ENCODE measurements at places on chromosomes 5 and 9. TPM values are rescaled to one million over a fixed set of nuclear protein-coding genes. Genes with fewer than 3 reads are reported as not detected.

Gene OBP2B
- total RNA-seq, result not detected

Gene NXNL2
- total RNA-seq, result 0.91 TPM

Gene KIF27
- 8.8 TPM for total RNA-seq

Gene OR1Q1
- not detected for total RNA-seq

Gene PCDHA7
- total RNA-seq, result 0.52 TPM

Gene ACOT12
- total RNA-seq, result not detected

Gene TAF1L
- total RNA-seq, result 0.03 TPM

Gene ITK
- 3.3 TPM for total RNA-seq

DNA sequence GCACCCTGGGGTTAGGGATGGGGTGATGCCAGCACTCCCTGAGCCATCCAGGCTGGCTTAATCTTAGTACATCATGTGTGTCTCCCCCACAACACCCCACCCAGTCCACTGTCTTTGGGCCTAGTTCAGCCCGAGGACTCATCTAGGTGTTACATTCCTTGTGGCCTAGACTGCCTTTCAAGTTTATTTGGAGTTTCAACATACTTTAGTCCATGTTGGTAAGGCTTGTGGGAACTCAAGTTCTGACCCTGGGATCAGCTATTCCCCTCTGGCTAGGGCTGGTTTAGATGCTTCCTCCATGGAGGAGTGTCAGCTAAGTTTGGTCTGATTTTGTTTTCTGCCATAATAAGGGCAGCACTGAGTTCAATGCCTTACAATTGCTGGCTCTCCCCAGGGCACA lies 302.4 kb downstream of the SMARCA2 start:
- no peaks in the 10 kb centered on the region for H3K27me3 ChIP-seq
- no peak overlapping the region for H3K27ac ChIP-seq
- H3K4me1 ChIP-seq, result no peaks in the 10 kb centered on the region
- no peak for DNase-seq

GRCh38 chr9:14958989-14959388 lies 48.8 kb upstream of the FREM1 start:
- DNase-seq, result no peak
- no peak overlapping the region for H3K4me3 ChIP-seq
- no peaks in the 10 kb centered on the region for H3K4me1 ChIP-seq
- H3K27me3 ChIP-seq, result no peaks in the 10 kb centered on the region

DNA sequence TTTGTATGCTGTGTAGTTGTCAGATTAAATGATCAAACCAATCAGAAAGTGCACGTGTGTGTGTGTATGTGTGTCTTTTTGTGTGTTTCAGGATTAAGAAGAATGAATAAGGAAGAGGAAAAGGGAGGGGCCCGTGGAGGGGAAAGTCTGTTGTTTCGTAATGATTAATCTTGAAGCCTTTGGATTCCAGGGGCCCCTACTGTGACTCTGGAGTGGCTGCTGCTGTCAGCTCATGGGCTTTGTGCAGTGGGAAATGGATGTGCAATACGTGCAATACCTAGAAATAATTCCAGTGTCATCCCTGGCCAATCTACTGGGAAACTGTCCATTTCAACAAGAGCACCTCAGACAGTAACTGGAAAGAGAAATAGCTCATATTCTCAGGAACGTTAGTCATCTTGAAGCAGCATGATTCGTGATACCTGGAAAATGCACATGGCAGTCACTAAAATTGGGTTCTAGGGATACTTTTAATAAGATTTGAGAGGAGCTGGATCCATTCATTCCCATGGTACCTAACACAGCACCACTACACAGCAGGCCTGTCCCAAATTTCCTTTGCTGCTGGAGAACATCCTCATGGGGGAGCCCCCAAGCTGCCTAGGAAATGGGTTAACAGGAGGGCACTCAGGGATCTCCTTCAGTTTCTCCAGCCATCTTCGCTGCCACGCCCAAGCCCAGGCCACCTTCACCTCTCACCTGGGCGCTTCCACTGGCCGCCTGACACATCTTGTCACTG lies 186.3 kb downstream of the NR3C1 start:
- H3K4me3 ChIP-seq, result no peak overlapping the region
- DNase-seq, result peak; percentile 44
- no peaks in the 10 kb centered on the region for H3K27me3 ChIP-seq
- H3K36me3 ChIP-seq, result peaks cover 10% of the 10 kb centered on the region

GRCh38 chr9:78072586-78073199 lies 41.1 kb upstream of the GNAQ start:
- DNase-seq, result no peak
- no peaks in the 10 kb centered on the region for H3K27me3 ChIP-seq
- H3K4me3 ChIP-seq, result no peak overlapping the region
- H3K27ac ChIP-seq, result no peak overlapping the region

DNA sequence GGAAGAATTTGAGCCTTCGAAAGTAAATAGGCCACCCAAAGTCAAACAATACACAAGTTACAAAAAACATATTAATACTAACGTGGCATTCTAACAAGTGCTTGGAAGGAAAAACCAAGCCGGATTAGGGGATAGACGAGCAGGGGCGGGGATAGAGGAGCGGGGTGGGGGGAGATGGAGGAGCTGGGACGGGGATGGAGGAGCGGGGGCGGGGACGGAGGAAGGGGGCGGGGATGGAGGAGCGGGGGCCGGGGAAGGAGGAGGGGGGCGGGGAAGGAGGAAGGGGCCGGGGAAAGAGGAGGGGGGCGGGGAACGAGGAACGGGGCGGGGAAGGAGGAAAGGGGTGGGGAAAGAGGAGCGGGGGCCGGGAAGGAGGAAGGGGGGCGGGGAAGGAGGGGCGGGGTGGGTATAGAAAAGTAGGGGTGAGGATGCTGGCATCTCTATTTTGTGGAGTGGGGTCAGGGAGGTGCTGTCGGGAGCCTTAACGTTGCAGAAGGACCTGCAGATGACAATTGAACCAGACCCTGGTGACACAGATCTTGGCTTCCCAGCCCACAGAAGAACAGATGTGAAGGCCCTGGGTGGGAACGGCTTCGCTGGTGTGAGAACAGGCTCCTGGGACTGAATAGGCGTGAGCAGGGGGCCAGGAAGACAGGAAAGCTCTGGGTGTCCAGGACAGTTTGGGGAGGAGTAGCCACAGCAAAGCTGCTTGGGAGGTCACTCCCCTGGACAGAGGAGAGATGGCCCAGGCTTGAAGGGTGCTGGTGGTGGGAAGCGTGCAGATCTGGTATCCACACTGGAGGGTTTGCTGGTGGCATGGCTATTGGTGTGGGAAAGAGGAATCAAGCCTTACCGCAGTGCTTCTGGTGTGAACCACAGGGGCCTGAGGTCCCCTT lies 233.3 kb upstream of the DAP start:
- H3K4me1 ChIP-seq, result no peaks in the 10 kb centered on the region
- no peak overlapping the region for H3K4me3 ChIP-seq
- no peak for DNase-seq
- no peaks in the 10 kb centered on the region for H3K36me3 ChIP-seq
- no peaks in the 10 kb centered on the region for H3K27me3 ChIP-seq

DNA sequence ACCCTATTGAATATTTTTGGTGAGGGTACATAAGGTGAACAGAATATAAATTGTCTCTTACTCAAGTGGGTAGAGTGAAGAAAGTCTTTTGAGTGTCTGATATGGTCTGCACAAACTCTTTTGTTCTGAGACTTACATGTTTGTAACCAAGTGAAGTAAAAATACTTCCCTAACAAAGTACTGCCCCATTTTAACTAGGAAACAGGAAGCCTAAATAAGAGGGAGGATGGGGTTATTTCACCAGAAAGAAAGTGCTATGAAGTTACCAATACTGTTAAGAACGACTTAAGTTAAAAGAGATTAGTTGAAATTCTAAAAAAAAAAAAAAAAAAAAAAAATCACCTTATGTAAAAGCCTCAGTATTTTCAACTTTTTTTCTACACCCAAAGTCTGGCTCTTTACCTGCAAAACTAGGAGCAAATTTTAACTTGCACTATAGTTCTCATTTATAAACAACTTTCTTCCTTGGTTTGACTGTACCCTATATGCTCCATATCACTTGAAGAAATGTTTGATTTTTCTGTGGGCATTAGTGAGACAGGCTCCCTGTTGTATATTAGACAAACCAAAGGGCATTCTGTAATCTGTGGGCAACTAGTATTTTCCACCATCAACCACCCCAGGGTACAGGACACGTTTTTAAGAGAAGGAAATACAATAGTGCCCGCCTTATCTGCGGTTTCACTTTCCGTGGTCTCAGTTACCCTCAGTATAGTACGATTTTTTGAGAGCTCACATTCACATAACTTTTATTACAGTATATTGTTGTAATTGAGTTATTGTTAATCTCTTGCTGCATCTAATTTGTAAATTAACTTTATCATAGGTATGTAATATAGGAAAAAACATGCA lies 127.7 kb downstream of the NR3C1 start:
- DNase-seq, result no peak
- H3K4me3 ChIP-seq, result no peak overlapping the region
- H3K27ac ChIP-seq, result no peak overlapping the region
- H3K27me3 ChIP-seq, result no peaks in the 10 kb centered on the region
- H3K4me1 ChIP-seq, result no peaks in the 10 kb centered on the region

- peak within 1 kb of the TSS; percentile 59 for H3K4me3 ChIP-seq
- H3K27ac ChIP-seq, result peak within 1 kb of the TSS; percentile 89
- H3K27me3 ChIP-seq, result no peaks in the 10 kb centered on the region
- peak; percentile 95 for DNase-seq
- peaks cover 2% of the 10 kb centered on the region for H3K36me3 ChIP-seq
- peaks cover 20% of the 10 kb centered on the region for H3K4me1 ChIP-seq
Measured at GRCh38 chr5:154850255-154851062, at the start of gene FAXDC2. FAXDC2 (minus strand) TSS chr5:154850603; CDS start chr5:154838178, 12,425 bp downstream.

DNA sequence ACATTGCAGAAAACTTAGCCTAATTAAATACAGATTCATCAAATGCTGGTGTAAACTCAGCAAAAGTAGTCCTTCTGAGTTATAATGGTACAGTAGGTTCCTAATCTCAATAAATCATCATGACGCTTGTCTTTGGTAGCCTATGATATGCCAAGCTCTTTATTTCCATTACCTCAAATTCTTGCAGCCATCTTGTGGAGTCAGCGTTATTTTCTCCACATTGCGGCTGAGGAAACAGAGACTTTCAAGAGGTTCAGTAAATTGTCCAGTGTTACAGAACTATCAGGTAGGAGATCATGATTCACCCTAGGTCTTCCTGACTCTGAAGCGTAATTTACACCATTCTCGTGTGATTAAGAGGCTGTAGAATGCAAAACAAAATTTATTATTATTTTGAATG lies 237.2 kb downstream of the PCSK5 start:
- no peak for DNase-seq
- no peaks in the 10 kb centered on the region for H3K27me3 ChIP-seq
- no peaks in the 10 kb centered on the region for H3K36me3 ChIP-seq
- no peak overlapping the region for H3K4me3 ChIP-seq
- H3K27ac ChIP-seq, result no peak overlapping the region

DNA sequence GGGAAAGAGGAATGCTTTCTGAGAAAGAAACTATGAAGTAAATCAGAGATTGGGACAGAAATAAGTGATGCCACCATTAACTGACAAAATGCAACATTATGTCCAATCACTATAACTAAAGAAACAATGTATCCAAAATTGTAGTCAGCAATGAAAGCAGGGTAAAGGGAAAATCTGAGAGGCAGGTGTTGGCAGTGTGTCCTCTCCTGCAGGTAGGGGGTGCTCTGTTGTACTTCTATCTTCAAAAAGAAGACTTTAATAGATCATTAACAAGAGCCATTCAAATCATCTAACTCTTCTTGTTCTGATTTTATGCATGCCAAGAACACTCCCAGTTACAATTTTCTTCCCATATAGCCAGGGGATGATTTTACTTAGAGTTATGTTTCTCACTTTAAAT lies 1275.7 kb downstream of the PTPRD start:
- no peak overlapping the region for H3K27ac ChIP-seq
- no peaks in the 10 kb centered on the region for H3K36me3 ChIP-seq
- no peaks in the 10 kb centered on the region for H3K4me1 ChIP-seq
- H3K4me3 ChIP-seq, result no peak overlapping the region
- DNase-seq, result no peak

DNA sequence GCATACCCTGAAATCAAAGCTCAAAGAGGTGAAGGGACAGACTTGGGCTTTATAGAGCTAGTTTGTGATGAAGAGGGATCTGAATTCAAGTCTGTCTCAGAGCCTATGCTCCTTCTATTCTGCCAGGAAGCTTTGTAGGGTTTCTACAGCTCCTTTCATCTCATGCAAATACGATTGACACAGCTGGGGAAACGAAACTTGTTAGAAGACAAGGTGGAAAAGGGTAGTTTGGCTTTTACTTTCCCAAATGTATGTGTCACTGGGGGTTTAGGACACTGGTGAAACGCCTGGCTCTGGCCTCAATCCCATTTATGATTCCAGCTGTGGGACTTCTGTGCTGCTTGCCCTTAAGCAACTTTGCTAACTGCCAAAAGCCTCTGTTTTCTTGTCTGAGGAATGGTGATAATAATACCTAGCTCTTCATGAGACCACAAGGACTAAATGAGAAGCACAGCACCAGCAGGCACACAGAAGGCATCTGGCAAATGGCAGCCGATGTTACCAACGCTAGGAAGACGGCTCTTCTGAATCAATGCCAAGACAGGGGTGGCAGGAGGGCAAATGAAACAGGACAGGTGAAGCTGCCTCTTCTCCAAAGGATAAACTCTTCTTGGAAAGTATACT lies 70.3 kb upstream of the EQTN start:
- H3K4me3 ChIP-seq, result no peak overlapping the region
- peaks cover 63% of the 10 kb centered on the region for H3K4me1 ChIP-seq
- DNase-seq, result no peak
- H3K27me3 ChIP-seq, result no peaks in the 10 kb centered on the region
- H3K36me3 ChIP-seq, result no peaks in the 10 kb centered on the region

DNA sequence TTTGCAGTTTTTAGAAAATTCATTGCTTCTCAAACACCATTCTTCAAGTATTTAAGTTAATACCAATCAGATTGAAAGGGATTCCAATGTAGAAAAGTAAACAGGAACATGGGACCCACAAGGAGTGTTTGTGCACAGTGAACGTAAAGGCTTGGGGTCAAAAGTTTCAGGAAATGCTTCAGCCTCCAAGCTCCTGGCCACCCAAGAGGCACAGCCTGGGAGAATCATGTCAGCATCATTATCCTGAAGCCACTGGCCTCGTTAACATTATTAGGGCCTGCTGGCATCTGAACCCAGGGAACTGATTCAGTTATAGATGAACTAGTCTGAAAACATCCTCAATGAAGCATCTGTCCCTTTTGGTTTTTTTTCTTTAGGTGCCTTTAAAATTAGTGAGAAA lies 122.9 kb downstream of the NXNL2 start:
- no peaks in the 10 kb centered on the region for H3K36me3 ChIP-seq
- peaks cover 14% of the 10 kb centered on the region for H3K4me1 ChIP-seq
- no peaks in the 10 kb centered on the region for H3K27me3 ChIP-seq
- no peak overlapping the region for H3K4me3 ChIP-seq

GRCh38 chr5:39691993-39692392 lies 267.2 kb upstream of the DAB2 start:
- DNase-seq, result no peak
- no peak overlapping the region for H3K27ac ChIP-seq
- H3K4me1 ChIP-seq, result no peaks in the 10 kb centered on the region
- H3K27me3 ChIP-seq, result no peaks in the 10 kb centered on the region
- no peaks in the 10 kb centered on the region for H3K36me3 ChIP-seq
- H3K4me3 ChIP-seq, result no peak overlapping the region

DNA sequence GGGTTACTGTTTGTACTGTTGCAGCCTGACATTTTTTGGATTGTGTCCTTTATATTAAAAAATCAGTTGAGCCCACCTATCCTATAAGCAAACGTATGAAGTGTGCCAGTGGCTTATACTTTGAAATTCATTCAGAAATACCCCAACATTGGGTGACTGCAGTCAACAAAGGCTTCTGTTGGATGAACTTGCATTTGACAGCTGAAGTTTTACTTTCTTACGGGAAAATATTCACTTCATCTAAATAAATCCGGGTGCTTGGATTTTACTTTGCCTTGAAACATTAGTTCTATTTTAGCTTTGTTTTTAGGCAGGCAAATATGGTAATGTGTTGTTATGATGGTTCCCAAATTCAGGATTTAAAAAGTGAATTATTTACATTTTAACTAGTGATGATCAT lies 21.7 kb downstream of the EXOSC2 start:
- no peaks in the 10 kb centered on the region for H3K27me3 ChIP-seq
- no peak overlapping the region for H3K27ac ChIP-seq
- no peak overlapping the region for H3K4me3 ChIP-seq
- H3K36me3 ChIP-seq, result no peaks in the 10 kb centered on the region
- no peak for DNase-seq
- H3K4me1 ChIP-seq, result peaks cover 25% of the 10 kb centered on the region
